ENCODE measurements at places on chromosomes 2 and 18.

- DNase-seq: no peak
Observed at GRCh38 chr2:65320042-65320725, 92.6 kb downstream of the ACTR2 start.

DNA sequence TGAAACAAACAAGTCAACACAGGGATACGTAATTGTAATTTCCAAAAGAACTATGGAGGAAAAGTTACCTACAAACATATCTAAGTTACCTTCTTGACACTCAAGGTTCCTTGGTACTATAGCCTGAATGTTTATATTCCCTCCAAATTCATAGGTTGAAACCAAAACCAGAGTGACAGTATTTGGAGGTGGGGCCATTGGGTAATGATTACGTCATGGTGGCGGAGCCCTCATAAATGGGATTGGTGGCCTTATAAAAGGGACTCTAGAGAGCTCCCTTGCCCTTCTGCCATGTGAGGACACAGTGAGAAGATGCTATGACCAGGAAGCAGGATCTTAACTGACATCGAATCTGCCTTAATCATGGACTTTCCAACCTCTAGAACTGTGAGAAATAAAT is 87.3 kb downstream of the PMAIP1 start:
- no peak for DNase-seq

- no peak for DNase-seq
Observed at GRCh38 chr2:233471291-233472035, 95.1 kb downstream of the USP40 start.

DNA sequence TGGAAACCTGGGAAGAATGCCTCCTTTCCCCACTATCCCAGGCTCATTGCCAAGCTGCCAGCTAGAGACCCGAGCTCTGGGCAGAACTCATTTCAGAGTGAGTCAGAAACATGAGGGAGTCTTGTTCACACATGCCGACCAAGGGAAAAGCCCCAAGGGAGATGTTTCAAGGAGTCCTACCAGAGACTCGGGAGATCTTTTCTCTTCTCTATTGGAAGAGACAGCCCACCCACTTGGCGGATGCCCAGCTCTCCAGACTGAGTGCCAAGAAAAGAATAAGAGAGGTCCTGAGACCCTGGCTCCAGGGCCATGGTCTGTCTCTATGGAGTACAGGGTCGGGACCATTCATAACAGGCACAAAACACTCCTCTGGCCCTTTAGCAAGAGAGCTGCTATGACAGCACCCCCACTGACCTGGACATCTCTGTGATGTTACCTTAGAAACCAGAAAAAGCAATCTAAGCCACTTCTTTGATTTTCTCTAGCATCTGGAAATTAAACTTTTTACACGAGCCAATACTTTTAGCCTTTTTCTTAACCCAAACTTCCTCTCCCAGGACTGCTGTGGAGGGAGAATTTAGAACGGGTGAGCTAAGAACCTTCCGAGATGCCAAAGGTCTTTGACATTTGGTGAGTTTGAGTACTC is 18.5 kb upstream of the IGFBP5 start:
- DNase-seq: no peak

DNA sequence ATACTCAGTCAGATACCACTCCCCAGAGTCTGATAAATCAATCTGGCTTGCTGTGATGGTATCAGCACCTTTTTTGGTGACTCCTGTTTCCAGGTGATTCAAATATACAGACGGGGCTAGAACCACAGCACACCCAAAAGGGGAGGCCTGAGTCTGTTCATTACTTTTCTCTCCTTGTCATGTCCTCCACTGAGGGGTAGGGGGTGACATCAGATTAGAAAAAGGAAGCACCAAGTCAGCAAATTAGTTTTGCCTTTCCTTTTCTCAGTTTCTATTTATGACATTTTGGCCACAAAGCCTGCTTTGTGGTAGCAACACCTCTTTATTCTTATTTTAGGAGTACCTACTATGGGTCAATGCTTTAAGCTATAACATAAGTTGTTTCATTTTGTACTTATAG is 127.4 kb downstream of the CCDC102B start:
- no peak for DNase-seq

DNA sequence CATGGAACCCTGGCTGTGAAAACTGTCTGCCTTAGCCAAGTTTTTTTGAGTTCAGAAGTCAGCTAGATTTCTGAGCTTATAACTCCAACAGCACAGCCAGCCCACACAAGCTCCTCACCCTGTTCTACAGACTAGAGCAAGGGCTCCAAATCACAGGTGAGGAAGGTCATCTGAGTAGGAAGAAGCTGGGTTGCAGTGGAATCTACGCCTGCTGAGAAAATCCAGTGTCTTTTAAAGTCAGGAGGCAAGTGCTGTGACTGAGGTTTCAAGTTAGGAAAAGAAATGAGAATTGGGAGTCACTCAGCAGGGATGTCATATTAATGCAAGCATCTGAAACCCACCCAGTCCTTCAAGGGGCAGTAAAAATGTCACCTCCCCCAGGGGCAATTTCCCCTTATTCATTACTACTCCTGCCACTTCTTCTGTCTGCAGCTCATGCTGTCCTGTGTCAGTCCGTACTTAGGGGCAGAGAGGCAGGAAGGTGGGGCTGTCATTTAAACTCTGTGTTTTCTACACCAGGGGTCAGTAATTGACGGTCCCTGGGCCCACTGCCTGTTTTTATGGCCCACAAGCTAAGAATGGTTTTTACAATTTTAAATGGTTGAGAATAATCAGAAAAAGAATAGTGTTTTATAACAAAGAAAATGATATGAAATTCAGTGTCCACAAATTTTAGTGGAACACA is 551.1 kb downstream of the BCL11A start:
- DNase-seq: no peak

- no peak for DNase-seq
Observed at GRCh38 chr2:223185638-223186037, 133.6 kb downstream of the KCNE4 start.

DNA sequence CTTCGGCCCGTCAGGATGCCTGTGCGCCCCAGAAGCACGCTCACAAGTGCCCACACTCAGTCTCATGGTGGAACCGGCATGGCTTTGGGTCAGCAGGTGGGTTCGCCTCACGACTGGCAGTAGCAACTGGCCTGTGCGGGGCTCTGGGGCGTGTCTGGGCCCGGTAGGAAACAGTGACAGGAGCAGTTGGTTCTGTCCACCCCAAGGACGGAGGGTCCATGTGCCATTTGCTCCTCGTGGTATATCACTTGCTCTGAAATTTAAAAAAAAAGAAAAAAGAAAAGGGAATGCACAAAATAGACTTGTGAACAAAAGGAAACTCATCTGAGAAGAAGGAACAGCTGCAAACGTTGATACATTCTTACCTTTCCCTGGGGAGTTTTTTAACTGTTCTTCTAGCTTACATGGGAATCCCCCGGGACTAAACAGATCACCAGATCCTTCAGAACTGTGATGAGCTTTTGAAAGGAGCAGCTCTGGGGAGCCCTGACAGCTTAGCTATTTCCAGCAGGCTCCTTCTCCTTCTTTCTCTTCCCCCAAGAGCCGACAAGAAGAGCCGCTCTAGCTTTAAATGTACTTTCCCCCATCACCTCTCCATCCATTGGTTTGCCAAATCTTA is 42.8 kb downstream of the TRAPPC12 start:
- DNase-seq: no peak

DNA sequence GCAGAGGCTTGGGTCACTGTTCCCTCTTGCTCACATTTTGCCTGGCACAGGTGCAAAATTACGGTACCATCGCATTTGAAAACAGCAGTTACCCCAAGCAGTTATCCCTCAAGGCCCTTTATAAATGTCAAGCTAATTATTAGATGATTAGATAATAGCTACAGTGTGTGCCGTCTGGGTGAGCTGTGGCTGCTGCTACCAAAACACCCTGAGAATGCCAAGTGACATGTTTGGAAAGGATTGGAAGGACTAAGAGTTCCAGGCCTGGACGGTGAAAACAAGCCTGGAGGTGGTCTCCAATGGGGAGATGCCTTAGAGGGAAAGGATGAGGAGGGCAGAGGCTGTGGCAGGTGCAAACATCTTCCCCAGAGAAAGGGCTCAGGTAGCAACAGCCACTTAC is 120.6 kb downstream of the CAPN13 start:
- DNase-seq: no peak

DNA sequence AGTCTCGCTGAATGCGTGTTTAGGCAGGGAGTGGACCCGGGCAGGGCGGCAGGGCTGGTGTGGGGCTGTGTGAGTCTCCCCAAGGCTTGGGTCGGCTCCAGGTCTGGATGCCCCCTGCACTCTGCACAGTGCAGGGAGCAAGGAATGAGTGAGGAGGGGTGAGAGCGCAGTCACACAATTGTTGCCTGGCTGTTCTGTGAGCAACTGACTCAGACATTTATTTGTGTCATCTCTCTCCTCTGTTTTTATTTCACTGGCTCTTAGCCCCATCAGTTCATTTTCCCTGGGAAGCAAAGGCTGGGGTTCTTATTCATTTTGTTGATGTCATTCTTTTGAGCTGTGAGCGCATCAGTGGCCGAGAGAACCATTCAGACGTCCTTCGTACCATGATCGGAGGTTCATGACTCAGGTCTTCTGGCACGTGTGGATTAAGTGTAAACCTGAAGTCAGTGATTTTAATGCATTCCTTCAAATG is 61.1 kb downstream of the GATA6 start:
- DNase-seq: no peak

- no peak for DNase-seq
Observed at GRCh38 chr2:204065566-204065965, 129.0 kb downstream of the ICOS start.

GRCh38 chr18:79765491-79766245 is 32.1 kb upstream of the KCNG2 start:
- DNase-seq: no peak

DNA sequence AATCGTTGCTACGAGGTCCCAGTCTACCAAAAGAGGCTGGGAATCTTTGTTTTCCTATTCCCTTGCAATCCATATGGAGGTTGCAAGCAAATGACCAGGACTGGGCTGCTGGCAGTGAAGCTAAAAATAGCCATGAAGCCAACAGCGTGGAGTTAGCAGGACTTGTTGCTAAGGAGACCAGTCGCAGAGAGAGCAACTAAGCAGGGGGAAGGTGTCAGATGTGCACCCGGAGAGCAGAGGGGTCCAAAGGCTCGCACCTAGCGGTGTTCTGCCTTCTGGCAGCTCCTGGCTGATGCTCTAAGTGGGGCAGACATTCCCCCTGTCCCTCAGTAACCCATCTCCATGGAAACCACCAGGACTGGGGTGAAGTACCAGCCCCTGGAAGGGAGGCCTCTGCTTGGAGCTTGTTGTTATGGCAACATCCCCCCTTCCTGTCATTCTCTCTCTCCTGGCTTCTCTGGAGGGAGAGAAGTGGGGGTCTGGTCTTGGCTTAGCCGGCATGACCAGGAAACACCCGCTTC is 84.6 kb downstream of the DNMT3A start:
- DNase-seq: no peak

GRCh38 chr2:241458687-241459086 is 49.7 kb downstream of the STK25 start:
- DNase-seq: no peak

- DNase-seq: no peak
Observed at GRCh38 chr2:122955776-122956175, 1069.3 kb upstream of the CNTNAP5 start.

DNA sequence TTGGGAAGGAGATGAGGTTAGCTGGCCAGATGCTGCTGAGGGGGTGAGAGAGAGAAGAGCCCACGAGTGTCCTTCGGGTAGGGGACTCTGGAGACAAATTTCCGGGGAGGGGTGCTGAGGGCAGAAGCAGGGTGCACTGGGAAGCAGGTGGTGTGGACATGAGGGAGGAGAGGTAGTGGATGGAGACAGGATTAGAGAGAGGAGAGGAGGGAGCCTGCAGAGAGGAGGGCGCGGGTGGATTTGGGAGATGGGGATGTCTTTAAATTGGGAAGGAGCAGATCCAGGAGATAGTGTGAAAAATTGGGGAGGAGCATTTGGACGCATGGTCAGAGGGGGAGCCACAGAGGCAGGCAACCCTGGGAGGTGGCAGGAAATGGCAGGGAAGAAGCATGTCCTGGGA is 154.7 kb downstream of the DYSF start:
- no peak for DNase-seq

DNA sequence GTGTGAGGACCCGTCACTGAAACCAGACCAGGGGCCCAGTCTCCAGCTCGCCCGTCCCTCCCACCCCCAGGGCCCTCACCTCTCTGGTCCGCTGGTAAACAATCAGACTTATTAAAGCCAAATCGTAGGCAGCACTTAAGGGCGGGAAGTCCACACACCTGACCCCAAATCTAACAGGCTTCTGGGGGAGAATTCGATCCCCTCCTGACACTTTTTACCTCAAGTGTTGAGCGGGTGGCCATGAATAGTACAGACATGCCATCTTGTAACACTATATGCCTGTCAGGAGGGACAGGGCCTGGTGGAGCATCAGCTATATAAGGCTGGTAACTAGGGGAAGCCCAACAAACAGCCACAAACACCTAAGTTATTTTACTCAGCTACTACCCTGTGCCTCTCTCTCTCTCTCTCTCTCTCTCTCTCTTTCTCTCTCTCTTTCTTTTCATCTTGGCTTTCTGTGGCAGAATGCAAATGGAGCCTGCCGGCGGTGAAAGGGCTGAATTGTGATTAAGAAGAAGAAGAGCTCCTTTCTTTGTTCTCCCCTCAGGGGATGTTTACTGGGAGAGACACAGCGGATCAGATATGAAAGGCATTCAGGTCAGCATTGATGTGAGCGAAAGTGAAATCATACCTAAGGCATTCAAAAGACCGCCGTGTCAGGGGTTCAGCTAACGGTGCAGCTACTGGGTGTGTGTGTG is 9.5 kb downstream of the ZEB2 start:
- no peak for DNase-seq

- no peak for DNase-seq
Observed at GRCh38 chr2:197383825-197384224, 51.0 kb downstream of the SF3B1 start.

DNA sequence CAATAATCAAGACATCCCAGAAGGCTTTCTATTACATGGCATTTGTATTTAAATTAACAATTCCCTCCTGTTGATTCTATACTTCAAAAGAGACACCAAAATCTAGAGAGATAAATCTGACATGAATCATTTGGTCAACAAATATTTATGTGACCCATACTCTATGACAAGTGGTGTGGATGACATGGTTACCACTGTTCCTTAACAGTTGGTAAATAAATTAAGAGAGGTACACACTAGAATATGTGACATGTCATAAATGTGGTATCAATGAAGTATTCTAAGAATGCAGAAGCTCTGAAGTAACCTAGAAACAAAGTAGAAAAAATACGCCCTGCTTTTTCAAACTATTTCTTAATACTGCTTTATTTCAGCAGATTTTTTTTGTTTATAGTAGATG is 255.4 kb downstream of the EXOC6B start:
- DNase-seq: no peak

DNA sequence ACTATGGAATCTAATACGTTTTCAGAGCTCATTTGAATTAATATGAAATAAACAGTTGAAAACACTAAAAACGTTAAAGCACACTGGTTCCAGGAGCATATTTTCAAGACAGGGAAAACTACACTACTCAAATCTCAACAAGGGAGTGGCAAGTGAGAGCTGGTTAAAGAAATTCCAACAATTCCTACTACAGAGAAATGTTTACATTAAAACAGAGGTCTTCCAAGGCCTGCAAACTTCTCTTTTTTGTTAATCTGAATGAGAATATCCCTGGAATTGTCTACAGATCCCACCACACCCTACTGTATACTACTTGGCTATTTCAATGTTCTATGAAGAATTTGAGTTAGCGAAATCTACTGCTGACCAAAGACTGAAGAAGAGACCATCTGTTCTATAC is 231.5 kb downstream of the ZEB2 start:
- no peak for DNase-seq
